ENCODE measurements at places on chromosomes 3 and 15.

DNA sequence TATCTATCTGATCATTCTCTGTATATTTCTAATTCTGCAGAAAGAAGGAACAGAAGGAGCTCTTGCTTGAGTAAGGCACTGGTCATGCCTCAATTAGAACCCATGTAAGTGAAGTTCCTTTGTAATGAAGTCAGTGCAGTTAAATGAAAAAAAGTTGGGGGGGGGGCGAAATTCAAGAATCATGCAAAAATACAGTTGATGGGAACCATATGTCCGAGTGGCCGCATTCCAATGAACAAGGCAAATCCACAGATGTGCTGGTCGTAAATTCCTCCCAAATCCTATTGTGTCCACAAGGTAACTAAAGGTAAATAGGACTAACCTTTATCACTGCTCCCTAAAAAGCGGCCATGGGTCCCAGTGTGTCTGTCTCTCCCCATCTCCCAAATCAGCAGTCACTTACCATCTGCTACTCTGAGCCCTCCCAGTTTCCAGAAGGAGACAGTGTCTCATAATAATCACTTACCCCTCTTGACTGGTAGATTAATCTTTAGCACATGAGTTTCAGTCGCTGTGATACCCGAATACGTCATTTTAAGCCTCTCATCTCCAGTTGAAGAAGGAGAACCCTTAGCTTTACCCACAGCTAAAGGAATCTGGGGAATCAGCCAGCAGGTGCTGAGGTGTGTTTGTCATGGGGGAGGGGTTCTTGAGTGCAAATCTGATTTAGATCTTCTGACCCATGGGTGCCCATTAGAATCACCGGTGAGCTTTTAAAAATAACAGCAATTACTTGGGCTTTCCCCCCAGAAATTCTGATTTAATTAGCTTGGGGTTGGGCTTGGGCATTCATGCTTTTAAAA is 56.3 kb upstream of the EPHB3 start:
- no peak for DNase-seq

GRCh38 chr3:9398700-9399336 is 1.4 kb downstream of the SETD5 start:
- DNase-seq: no peak

GRCh38 chr3:180570238-180570637 is 31.7 kb upstream of the TTC14 start:
- DNase-seq: no peak

- no peak for DNase-seq
These were observed 851 bp upstream of the DCBLD2 start for GRCh38 chr3:98902351-98902740.
